ENCODE measurements at places on chromosomes 7 and 10. TPM values are rescaled to one million over a fixed set of nuclear protein-coding genes. Genes with fewer than 3 reads are reported as not detected.
A peak's percentile ranks its signal among the peaks of the same experiment; 100 is the strongest.

HOXA9 gene
- total RNA-seq: not detected

- no peak for DNase-seq
Measured at GRCh38 chr10:61543831-61544230, 90.7 kb upstream of the TMEM26 start.

CRTAC1 gene
- total RNA-seq: 4.6 TPM

GRCh38 chr7:141193066-141193465 is 119.2 kb downstream of the TMEM178B start:
- no peak for DNase-seq

DNA sequence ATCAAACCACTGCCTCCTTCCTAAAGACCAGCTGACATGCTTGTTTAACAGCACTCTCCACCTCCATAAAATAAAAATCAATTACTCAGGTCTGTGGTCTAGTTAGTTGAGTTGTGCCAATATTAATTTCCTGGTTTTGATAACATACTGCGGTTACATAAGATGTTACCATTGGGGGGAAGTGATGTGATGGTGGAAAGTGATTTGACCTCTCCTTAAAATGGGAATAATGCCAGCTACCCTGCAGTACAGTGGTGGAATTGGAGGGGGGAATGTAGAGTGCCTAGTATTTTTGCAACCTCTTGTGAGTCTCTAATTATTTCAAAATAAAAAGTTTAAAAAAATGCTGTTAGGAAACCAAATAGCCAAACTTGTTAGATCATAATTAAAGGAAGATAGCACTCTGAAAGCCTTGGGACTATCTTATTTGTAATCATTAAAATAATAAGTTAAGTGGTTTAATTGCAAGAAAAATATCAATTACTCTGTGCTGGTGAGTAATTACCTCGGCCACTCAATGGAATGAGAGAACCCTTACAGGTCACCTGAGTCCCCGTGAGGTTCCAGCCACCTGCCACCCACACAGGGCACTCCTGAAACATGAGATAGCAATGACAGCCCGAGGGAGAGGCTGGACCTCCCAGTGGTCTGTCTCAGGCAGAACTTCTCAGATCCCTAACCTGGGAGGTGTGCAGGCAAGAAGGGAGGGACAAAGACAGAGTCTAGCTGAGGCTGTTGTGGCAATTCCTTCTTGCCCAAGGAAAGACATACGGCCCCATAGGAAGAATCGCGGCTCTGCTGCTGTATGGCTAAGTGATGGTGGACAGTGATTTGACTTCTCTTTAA is 94.1 kb downstream of the SH3PXD2A start:
- no peak for DNase-seq

DNA sequence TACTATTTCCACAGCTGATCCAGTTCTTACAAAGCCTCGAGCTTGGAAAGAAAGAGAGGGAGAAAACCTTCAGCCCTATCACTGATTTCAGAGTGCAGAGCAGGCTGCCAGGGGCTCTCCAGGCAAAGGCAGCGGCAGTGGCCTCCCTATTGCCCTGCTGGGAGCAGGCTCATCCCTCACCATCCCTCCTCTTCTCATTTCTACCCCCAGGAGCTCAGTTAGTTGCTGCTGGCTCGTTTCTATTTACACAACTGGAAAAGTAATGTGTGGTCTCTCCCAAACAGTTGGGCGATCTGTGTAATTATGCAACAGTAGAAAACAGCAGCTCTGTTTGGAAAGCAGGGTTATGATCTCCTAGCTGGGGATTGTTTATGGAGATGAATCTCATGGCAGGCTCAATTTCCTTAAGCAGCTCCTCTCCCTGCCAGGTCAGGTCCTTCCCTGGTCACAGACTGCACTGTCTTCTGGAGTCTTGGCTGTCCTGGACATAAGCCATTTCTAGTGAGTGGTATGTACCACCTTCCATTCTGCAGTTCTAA is 28.7 kb upstream of the TNS3 start:
- DNase-seq: no peak

DNA sequence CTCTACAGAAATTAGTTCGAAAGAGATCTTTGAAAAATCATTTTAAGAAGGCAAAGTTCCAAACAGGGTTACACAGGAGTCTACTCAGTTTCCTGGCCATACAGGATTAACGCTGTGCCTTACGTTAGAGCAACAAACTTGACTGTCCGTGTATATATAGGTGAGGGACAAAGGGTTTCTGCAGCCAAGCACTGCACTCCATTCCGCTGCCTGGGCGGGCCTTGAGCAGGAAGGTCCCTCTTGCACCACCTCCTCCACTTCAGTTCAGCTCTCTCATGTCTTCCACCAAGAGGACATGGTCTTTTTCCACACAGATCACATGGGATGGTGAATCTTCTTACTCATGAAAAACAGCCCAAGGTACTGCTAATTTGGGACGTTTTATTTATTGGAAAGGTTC is 43.2 kb downstream of the MCMBP start:
- no peak for DNase-seq

GRCh38 chr10:132110111-132110521 is 44.4 kb downstream of the JAKMIP3 start:
- DNase-seq: peak; percentile 8

DNA sequence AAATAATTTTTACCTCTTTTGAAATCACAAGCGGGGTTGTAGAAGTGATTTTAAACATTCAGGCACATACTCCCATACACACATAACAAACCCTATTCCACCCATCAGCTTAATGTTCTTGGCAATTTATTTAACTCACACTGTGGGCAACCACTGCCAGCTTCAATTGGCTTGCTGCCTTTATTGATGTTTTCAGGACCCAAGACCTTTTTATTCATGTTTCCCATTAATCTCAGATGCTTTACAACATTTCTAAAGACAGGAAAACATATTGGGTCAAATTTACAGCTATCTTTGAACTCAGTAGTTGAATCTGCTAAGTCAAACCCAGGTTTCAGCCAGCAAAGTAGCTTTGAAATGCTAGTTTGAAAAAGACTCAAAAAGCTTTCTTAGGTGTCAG is 72.9 kb upstream of the TEX47 start:
- DNase-seq: no peak

GRCh38 chr7:151740081-151740851 is 136.6 kb downstream of the PRKAG2 start:
- DNase-seq: no peak

DNA sequence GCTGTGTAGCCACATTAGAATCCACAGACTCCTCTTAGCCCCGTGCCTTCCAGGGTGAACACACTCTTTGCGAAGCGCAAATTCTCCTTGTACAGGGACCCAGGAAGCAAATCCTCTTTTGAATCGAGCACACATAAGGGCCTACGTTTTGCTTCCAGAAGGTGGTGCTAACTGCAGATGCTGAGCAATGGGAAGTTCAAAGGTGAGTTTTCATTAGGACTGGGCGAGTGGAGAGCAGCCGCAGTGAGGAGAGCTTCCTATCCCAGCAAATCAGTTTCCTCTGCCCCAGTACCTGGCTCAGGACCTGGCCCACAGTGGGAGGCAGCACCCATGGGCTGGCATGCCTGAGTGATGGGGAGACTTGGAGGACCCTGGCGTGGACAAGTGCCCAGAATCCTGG is 23.5 kb upstream of the GPR26 start:
- DNase-seq: no peak

GRCh38 chr7:149317986-149318672 is 56.1 kb downstream of the ZNF783 start:
- DNase-seq: no peak

DNA sequence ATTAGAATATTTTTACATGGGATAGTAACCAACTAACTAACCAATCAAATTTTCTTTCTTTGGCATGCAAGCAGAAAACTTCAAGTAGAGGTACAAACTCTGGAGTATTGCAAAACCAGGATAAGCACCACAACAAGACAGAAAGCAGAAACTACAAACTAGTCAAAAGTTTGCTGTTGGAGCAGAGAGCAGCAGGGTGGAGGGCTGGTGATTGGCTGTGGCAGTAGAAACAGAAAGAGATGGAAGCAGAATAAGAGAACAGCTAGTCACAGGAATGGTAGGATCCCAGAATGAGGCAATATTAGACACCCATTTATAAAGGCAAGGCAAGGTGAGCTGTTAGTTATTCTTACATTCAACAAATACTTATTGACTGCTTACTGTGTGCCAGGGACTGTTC is 6.8 kb upstream of the MACC1 start:
- DNase-seq: no peak

DNA sequence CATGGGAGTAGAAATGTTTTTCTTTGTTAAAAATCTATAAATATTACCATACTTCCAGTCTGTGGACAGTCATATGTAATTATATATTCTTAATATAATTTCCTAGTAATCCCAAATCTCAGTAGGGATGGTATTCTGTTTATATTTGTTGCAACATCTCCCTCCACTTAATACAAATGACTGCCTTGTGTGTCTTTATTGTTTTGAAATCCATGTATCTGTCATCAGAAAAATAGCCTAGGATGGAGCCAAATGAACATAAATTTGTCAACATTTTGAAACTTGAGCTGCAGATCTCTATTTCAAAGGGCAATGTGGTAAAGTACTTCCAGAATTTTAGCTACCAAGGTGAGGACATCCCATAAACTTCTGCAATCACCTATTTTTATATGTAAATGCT is 290.7 kb downstream of the TSPAN12 start:
- no peak for DNase-seq

GRCh38 chr10:15815242-15815885 is 44.9 kb downstream of the MINDY3 start:
- no peak for DNase-seq

CDNF gene
- 2.3 TPM for total RNA-seq

GRCh38 chr10:126909147-126909546 is 3.9 kb downstream of the DOCK1 start:
- no peak for DNase-seq

GRCh38 chr7:151446412-151446811 is 6.5 kb upstream of the CRYGN start:
- no peak for DNase-seq

DNA sequence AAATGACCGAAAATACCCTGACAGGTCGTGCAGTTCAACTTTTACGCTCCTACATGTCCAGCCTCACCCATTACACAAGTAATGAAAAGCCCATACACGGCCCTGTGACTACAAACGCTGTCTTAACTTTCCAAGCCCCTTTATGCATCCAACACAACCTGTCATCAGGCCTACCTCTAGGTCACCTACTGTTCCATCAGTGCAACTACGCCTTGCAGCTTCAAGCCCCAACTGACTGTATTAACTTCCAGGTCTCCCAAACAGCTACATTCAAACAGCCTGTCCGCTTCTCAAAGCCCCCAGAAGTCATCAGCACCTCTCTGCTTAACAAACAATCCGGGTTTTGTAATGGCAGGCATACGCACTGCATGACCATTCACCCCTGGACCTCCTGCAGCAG is 19.2 kb downstream of the ZNF107 start:
- no peak for DNase-seq
